ENCODE measurements at places on chromosomes 1 and 21.

DNA sequence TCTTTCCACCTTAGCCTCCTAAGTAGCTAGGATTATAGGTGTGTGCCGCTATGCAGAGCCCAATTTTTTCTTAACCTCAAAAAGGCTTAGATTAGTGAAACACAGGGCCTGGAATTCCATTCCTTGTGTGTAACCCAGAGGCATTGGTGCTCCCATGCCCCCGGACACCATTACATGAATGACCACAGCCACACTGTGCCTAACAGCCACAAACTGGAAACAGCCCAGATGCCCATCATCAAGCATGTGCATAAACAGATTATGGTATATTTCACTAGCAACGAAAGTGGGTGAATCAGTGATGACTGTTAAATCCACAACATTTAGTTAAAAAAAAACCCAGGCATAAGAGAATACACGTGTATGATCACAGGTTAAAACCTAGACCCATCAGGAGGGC is 24.4 kb downstream of the ADAM30 start:
- no peak for DNase-seq

GRCh38 chr1:82423174-82423815 is 622.6 kb downstream of the ADGRL2 start:
- no peak for DNase-seq

GRCh38 chr1:210908257-210908656 is 225.7 kb downstream of the KCNH1 start:
- no peak for DNase-seq

DNA sequence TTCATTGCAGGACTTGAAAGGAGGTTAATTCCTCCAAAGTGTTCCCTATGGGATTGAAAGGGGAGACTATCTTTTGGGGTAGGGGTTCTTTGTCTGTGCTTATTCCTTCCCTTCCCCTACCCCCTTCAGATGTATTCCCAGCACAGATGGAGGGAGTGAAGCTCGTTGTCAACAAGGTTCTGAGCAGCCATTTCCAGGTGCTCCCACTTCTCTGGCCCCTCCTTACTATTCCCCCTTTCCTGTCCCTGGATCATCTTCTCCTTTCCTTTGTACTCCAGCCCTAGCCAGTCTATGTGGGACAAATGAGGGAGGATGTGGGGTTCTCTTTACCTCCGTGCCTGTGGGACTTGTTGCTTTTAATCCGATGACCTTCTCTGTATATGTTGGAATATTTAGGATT is 899 bp downstream of the TOMM40L start:
- no peak for DNase-seq

DNA sequence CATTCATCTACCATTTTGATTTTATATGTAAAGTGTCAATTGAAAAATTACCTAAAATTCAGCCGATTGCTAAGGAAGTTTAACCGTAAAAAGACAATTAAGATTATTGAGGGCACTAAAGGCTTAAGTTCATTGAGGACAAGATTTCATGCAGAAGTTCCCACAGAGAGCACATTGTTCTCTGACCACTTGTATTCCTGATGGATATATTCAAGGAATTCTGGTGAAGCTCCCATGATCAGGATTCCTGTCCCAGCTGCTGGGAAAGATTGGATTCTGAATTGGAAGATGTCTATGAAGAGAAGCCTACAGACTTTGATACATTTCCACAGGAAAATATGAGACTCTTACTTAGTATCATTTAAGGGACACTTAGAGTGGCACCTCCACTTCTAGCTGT is 209.2 kb upstream of the KCTD3 start:
- no peak for DNase-seq

- no peak for DNase-seq
Measured at GRCh38 chr1:244237445-244237844, 186.4 kb downstream of the ZBTB18 start.

GRCh38 chr1:226730071-226730470 is 9.0 kb downstream of the ITPKB start:
- DNase-seq = no peak

- no peak for DNase-seq
Measured at GRCh38 chr1:244052728-244053312, 1.7 kb downstream of the ZBTB18 start.

GRCh38 chr21:36509973-36510664 is 30.2 kb upstream of the CLDN14 start:
- no peak for DNase-seq

- DNase-seq = no peak
Measured at GRCh38 chr1:9269721-9270120, 23.0 kb upstream of the SPSB1 start.

- DNase-seq = no peak
Measured at GRCh38 chr1:226476648-226477319, 68.9 kb upstream of the PARP1 start.

- DNase-seq = no peak
Measured at GRCh38 chr1:184362876-184363275, 24.0 kb upstream of the C1orf21 start.

- no peak for DNase-seq
Measured at GRCh38 chr1:198756470-198756869, 117.6 kb downstream of the PTPRC start.

GRCh38 chr1:87980494-87980893 is 651.8 kb downstream of the LMO4 start:
- DNase-seq = no peak

- no peak for DNase-seq
Measured at GRCh38 chr1:241896670-241896962, 48.6 kb downstream of the EXO1 start.

DNA sequence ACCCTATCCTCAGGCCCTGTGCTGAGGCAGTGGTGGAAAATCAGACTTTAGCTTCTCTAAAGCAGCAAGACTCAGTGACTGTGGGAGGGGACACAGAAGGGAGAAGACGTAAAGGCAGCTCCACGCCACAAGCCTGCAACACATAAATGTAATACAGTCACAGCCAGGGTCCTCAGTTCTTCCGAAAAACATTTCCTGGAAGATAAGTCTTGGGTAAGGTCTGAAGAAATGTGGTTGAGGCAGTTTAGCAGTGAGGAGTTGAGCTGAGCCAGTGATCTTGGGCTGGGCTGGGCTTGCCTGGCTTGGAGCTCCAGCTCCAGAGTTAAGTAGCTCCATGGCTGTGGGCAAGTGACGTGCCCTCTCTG is 127.8 kb upstream of the ADAR start:
- DNase-seq = no peak

GRCh38 chr1:175448467-175448866 is 255.9 kb upstream of the KIAA0040 start:
- DNase-seq = no peak

DNA sequence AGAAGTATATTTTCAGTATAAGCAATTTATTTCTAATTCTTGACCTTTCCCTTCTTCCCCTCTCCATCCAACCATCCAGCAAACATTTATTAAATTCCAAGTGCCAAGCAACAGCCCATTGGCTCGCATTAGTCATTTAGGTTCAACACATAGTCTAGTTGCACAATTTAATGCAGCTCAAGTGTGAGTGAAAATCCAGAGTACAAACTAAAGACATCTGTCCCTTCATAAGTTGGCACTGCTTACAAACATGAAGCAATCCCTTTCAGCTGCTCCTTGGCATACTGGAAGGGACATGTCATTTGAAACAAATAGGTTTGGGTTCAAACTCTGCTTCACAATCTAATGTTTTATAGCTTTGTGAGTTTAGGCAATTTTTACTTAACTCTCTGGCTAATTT is 10.7 kb downstream of the CASQ2 start:
- DNase-seq = no peak

DNA sequence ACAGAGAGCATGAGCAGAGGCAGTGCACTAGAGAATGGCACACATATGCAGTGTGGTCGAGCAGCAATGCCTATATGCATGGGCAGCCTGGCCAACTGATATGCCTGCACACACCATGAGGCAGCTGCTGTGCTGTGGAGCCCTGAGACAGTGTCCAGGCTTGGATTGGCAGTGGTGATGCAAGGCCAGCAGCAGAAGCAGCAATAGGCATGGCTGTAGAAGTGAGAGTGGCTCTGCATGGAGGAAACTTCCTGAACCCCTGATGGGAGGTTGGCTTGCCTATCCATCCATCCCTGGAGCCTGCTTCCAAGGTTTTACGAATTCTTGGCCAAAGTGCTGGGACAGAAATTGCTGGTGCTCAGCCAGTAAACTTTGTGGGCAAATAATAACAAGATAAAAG is 89.7 kb downstream of the DIRAS3 start:
- DNase-seq = no peak

DNA sequence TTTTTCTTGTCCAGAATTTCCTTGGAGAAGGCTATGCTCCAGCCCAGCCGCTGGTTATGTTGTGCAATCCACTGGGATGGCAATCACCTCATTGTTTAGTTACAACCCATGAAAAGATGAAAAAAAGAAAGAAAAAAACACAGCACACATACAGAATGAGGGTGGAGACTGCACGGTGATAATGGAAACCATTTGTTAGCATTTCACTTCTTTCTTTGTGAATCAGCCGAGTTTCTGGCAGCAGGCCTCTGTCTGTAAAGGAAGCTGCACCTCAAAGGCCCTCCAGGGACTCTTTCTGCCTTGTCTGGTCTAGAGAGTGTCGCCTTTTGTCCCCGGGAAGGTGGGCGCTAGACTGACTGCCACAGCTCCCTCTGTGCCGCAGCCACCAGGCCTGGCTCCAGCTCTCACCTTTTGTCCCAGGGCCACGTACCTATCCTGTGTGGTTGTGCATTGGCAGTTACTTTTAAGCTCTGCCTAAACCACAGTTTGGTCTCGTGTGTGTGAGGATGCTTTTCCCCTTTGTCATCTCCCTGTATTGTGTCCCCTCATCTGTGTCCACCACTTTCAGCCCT is 35.6 kb downstream of the NGF start:
- DNase-seq = no peak

- no peak for DNase-seq
Measured at GRCh38 chr21:33546086-33546485, 3.2 kb downstream of the SON start.

- DNase-seq = no peak
Measured at GRCh38 chr1:204443871-204444581, 32.4 kb upstream of the PPP1R15B start.

DNA sequence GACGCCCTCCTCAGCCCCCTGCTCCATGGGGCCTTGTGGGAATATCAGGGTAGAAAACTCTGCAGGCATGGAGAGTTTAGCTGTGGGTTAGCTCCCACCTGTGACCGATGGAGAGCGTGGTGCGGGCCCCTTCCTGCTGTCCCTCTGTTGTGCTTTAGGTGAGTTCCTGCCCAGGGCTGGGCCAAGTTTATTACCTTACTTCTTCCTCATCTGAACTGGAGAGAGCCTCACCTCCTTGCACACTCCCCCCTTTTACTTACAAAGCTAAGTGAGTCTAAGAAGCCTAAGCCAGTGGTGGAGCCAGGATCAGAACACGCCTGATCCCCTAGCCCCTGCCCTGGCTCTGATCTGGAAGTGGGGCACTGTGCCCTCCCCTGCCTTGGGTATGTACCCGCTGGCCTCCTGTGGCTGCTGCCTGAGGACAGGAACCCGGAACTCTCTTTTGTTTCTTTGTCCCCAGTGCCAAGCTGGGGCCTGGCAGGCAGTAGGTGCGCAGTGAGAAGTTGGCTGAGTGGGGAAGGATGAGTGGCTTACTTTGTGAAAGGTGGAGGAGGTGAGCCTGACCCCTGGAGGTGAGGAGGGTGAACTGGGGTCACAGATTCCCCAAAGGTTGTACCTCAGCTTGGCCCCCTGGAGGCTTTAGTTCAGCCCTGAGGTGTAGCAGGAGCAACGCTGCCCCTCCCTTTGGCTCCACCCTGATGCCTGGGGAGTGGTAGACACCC is 32.9 kb downstream of the ARHGEF10L start:
- DNase-seq = no peak

GRCh38 chr1:52506920-52507546 is 45.9 kb downstream of the TUT4 start:
- no peak for DNase-seq

DNA sequence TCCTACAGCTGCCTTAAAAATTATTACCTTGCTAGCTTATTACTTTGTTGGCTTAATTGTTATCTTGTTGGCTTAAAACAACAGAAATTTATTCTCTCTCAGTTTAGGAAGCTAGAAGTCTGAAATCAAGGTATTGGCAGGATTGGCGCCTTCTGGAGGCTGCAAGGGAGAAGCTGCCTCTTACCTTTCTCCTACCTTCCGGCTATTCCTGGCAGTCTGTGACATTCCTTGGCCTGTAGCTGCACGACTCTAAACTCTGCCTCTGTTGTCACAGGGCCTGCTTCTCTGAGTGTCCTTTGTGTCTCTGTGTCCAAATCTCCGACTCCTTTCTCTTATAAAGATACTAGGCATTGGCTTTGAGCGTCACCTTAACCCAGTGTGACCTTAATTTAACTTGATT is 579.9 kb upstream of the B3GALT2 start:
- no peak for DNase-seq

- DNase-seq = no peak
Measured at GRCh38 chr1:8239039-8239305, 78.9 kb upstream of the SLC45A1 start.

GRCh38 chr1:108815566-108815965 is 41.3 kb downstream of the AKNAD1 start:
- no peak for DNase-seq

- DNase-seq = peak; percentile 3
Measured at GRCh38 chr1:167328816-167329483, 108.3 kb downstream of the POU2F1 start.

GRCh38 chr1:228493141-228494043 is 6.2 kb downstream of the RNF187 start:
- DNase-seq = no peak

- DNase-seq = no peak
Measured at GRCh38 chr1:178531887-178532286, 19.0 kb downstream of the TEX35 start.

DNA sequence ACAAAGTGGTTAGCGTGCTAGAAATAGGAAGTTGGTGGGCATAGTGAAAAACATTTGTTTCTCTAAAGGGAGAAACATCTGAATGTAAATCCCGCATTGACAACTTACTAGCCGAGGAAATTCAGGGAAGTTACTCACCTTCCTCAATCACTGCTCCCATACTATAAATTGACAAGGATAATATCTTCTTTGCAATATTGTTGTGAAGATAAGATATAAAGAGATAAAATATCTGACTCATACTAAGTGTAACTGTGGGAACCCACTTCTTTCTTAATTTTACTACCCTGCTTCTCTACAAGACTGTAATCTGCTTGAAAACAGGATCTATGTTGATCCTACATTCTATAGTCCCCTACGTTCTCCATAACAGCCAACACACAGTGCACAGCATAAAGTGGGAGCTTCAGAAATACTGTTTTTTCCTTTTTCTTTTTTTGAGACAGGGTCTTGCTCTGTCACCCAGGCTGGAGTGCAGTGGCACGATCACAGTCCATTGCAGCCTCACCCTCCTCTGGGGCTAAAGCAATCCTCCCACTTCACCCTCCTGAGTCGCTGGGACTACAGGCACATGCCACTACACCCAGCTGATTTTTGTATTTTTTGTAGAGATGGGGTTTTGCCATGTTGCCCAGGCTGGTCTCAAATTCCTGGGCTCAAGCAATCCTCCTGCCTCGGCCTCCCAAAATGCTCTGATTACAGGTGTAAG is 57.4 kb upstream of the C1orf21 start:
- no peak for DNase-seq

All from nucleus accumbens (tissue), 56 donors.